ENCODE measurements at places on chromosomes 6 and 20.

DNA sequence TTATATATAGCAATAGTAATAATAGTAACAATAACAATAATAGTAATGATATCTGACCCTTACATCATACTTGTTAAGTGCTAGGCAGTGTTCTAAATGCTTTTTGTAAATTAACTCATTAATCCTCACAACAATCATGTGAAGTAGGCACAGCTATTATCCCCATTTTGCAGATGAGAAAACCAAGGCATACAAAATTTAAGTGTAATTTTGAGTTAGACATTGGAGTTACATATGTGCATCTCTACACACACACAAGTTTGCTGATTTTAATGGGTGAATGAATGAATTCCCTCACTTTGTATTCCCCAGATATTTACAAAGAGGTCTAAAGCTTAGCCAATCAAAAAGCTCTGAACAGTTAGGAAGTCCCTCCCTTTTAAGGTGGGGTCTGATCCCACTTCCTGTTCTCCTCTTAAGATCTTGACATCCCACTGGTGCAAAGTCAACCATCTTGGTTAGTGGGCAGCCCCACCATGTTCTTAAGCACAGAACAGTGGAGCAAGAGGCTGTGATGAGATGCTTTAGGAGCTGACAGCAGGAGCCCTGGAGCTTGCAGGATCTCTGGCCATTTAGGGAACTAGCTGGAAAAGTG is 85.3 kb upstream of the FOXP4 start:
- no peak for DNase-seq

- DNase-seq, result no peak
Measured at GRCh38 chr20:54255157-54255556, 47.3 kb downstream of the PFDN4 start.

GRCh38 chr6:38215651-38216311 is 396.3 kb downstream of the ZFAND3 start:
- no peak for DNase-seq

GRCh38 chr6:15143086-15143485 is 102.8 kb upstream of the JARID2 start:
- DNase-seq, result no peak

DNA sequence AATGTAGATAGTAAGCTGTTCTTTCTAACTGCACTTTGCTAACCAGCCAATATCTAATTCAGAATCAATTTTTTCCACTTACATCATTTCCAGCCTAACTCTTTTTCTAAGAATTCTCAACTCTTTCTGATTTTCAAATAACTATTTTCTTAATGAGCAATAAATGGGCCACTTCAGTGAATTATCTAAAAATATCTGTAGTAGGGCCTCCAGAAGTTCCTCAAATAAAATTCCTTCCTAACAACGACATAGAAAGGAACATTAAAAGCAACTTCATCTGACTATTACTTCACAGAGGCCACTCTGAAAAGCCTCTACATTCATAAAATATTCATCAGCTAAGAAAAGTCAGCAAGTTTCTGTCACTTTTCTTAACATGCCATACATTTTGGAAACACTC is 4.8 kb downstream of the COL12A1 start:
- DNase-seq, result no peak

DNA sequence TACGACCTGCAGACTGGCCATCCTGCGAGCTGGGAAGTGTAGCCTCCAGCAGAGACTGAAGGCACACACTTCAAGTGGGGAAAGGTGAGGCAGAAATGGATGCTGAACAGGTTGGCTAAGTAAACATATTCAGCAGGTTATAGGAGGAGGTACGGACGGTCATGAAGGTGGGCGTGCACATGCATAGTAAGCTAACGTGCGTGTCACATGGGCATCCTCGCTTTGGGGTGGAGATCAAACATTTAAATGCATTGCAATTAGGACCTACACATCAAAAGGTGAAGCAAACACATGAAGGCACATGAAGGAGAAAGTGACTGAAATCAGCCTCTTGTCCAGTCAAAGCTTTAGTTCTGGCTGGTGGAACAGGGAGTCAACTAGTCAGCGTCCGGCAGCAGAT is 305.6 kb upstream of the EXOC2 start:
- no peak for DNase-seq

DNA sequence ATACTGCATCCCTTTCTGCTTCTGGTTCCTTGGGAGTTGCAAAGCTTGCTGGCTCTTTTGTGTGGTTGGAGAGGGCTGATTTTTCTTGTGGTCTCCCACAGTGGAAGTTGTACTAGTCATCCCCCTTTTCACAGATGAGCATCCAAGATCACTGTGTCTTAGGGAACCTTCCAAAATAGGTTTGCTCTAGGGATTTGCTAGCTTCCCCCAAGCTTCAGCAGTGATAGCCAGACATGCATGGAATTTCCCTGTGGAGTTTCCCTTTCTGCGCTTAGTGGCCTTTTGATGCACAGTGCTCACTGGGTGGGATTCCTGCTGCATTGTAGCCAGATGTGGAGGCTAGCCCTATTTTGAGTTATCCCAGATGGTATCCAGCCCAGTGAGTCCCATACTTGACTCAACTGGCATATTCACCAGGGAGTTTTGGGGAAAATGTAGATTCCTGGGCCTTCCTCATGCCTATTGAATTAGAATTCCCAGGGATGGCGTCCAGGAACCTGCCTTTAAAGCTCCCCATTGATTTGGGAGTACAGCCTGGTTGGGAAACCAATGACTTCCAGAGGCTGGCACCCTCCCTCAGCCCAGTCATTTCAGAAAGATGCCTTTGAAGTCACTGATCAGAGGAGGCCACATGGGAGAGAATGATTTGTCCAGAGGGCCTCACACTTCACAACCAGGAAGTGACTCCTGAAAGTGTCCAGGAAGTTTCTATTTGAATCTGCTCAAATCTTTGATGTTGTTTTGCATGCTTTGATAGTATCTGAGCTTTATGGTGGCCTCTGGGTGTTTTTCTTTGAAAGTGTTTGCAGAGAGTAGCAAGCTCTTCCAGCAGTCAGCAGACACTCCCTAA is 25.9 kb downstream of the PPARD start:
- no peak for DNase-seq

DNA sequence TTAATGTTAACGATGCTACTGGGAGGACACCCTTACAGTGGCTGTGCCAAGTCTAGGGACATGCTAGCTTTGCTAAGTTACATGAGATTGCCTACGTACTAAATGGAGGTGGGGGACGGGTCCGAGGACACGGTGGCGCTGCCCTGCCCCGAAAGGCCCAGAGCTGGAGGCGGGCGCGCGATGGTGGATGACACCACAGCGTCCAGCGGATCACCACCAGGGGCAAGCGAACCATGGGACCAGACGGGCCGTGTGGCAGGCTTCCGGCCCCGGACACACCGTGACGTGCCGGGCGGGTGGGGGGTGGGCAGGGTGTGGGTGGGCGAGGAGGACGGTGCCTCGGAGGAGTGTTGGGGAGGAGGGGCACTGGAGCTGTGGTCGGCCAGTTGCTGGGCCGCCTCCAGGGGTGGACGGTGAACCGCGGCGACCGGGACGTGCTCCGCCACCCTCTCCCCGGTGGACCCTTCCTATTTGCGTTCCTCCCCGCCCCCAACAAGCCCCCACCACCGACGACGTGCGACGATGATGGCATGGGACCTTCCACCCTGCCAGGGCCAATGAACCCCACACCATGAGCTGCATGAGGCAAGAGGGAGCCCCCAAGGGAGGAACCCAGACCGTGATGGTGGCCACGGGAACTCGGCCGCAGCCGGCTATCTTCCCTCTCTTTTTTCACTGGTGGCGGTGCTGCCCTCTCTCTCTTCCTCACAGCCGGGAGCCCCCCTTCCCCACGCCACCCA is 773.3 kb upstream of the DEFB115 start:
- no peak for DNase-seq

DNA sequence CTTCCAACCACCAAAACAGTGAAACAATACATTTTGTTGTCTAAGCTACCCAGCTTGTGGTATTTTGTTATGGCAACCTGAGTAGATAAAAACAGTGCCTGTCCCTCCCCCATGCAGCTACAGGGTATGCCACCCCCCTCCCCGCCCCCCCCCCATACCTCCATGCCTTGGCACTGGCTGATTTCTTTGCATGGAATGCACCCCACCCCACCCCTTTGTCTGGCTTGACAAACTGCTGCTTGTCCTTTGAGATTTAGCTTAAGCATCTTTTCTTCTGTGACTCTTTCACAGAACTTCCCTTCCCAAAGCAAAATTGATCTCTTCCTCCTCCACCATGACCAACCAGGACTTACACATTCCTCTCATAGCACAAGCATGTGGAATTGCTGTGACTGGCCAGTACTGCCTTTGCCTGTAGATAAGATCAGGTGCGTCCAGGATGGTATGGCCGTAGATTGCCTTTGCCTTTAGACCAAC is 64.6 kb upstream of the ADGRF1 start:
- no peak for DNase-seq

- DNase-seq, result no peak
Measured at GRCh38 chr6:144876689-144877088, 591.6 kb downstream of the UTRN start.

DNA sequence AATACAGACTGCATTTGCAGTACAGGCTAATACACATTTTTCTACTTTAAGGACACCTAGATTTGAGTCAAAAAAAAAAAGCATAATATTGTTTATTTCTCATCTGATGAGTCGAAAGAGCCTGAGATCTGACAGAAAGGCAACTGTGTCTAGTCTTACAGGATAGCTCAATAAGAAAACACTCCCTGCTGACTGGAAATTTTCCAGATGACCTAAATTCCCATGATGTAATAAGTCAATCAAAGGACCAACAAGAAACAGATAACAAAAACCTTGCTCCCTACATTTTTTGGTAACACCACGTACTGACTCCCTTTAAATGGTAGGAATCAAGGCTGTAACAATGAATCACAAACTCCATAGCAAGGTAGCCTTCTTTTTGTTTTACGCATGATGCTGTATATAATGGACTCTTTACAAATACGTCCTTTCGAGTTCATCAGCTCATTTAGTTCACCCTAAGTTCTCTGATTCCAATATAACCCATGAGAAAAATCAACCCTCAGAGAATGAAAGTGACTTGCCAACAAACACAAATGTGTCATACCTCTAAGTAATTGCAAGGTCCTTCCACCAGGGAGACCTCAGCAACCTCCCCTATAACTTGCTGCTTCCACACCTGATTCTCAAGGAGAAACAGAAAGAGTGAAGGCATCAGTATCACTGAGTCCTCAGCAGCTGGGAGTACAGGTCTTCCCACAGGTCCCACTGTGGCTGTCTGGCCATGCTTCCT is 12.1 kb downstream of the TBX18 start:
- no peak for DNase-seq

DNA sequence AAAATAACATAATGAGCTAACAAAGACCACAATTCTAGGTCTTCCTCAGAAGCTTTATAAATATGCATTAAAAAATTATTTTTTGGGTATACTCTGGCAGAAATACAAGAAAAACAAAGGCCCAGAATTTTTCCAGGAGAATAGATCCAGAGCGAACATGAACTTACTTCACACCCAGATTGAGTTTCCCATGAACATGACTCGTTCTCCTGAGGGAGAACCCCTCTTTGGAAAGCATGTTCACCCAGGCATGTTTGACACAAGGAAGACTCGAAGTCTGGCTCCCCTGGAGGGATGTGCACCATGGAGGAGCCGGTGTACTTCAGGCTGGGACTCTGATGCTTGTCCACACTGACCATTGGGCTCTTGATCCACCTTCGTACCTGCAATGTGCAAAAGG is 56.1 kb downstream of the SGK1 start:
- DNase-seq, result no peak

- DNase-seq, result no peak
Measured at GRCh38 chr20:37316775-37317170, 27.3 kb downstream of the MANBAL start.

Data from GDM1 (cell line).